EL (cell line): ENCODE measurements at places on chromosomes 6 and 20.

DNA sequence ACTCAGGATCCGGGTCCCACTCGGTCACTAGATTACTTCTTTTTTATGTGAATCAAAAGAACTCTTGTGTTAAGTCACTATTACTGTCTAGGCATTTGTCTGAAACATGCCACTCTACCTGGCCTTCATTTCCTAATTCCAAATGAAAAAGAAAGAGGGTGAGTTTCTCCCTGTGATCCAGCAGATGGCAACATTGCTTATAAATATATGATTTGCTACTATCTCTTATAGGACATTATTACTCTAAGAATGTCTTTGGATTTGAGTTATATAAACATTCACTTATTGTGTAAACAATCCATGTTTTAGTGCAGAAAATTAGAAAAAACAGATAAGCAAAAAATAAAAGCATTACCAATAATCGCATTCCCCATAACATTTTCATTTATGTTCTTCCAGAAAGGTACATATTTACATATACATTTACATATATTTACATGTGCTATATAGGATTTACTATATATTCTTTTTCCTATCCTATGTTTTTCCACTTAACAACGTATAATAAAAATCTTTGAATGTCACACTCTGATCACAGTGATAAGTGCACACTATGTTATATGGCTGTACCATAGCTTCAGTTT, 66.9 kb downstream of the FAXC start:
- peak; percentile 15 for DNase-seq

DNA sequence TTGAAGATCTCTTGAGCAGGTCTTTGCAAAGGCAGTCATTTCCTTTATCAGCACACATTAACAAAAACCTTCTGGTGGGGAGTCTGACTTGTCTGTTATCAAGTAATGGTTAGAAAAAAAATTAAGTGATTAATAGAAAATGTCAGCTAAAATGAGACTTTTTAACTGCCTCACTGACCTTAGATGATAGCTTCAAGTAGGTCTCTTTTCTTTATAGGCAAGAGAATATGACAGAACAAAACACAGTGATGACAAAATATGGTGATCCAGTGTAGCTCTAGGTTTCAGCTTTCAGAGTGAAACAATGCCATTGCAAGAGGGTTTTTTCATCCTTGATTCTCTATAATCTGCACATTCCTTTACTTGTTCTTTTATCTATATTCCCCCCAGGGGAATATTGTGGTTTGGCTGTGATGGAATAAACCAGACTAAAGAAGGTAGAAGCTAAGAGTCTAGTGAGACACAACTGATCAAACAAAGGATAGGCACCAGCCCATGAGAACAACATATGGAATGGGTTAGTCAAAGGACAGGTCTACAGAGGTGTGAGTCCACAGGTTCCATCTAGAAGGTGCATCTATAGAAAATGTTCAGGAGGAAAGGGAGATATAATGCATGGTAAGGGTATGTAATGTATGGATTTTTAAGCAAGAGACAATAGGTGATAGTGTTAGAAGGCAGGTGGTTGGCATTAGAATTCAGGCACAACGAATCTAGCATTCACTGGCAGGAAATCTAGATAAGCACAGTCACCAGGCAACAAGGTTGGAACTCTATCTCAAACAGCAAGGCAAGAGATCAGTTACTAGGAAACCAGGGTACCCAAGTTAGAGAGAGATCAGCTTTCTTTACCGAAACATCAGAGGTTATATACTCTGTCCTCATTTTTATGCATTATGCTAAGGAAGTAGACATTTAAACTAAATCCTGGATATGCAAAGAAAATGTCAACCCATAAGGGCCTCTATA, 228.9 kb upstream of the SMLR1 start:
- peak; percentile 54 for DNase-seq

GRCh38 chr6:140079328-140079727, 704.9 kb upstream of the CITED2 start:
- peak; percentile 47 for DNase-seq

DNA sequence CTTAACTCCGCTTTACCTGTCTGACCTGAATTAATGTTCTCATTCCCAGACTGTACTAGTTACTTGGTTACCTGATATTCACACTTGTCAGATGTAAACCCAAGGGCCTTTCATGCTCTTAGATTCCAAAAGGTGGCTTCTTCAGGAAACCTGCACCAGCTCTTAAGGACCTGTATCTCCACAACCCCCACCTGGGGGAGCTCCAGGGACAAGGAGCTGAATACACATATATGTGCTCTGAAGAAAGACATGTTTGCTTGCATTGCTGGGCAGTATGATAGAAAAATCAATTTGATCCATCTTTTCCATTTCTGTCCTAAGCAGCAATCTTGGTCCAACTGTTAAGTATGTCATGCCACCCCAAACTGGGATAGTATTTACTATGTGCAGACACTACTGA, 64.8 kb upstream of the POU3F2 start:
- DNase-seq, result no peak

GRCh38 chr6:107633680-107634323, 143.9 kb downstream of the SOBP start:
- no peak for DNase-seq

DNA sequence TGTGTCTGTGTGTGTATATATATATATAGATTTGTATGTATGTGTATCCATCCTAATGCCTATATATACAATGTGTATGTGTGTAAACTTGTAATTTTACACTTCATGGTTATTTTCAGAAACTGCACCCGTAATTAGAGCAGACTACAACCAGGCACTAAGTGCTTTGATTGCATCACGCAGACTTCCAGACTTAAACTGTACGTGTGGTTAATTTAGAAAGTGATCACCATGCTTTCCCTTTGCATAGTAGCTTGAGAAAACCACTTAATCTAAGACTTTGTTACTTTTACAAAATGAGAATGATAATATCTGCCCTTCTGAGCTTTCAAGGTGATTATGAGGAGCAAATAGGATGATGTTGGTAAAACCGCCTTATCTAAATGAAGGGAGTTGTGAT, 50.1 kb upstream of the E2F3 start:
- DNase-seq, result no peak

GRCh38 chr6:47767102-47767501, 14.7 kb upstream of the OPN5 start:
- no peak for DNase-seq

DNA sequence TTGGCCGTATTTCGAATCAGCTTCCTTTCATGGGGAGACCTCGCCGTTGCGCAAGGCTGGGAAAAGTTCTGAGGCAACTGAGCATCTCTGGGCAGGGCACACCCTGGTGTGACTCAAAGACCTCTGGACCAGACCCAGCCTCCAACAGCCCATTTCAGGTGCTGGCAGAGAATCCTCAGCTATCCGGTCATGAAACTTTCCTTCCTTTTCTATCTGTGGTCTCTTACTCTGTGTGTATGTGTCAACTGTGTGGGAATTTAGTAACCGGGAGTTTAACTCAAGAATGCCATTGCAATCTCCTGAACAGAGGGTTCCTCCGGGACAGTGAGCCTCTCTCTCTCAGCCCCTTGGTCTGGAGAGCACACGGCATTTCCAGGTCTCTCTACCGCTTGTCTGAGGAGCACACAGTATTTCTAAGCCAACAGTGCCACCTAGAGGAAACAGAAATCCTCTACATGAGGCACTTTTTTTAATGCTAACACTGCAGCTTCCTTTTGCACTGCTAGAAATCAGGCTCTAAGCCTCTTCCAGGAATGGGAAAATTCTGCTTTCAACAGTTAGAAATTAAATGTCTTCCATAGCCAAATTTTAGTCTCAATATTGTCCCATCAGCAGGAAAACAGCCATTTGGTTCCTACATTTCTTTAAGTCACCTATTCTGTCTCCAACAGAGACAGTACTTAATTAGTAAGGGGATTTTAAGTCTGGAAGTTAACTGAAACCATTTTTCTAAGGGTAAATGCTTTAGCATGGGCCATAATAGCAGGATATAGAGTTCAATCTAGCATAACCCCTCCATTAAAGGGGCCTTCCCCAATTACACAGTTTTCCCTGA, 32.7 kb downstream of the PLN start:
- DNase-seq, result peak; percentile 74

GRCh38 chr6:135581211-135581610, 83.7 kb upstream of the AHI1 start:
- no peak for DNase-seq

- DNase-seq, result peak; percentile 86
Observed at GRCh38 chr20:58555078-58555765, 40.0 kb upstream of the APCDD1L start.

GRCh38 chr6:6841571-6841970, 253.1 kb downstream of the LY86 start:
- no peak for DNase-seq

GRCh38 chr6:53795340-53795701, 516 bp downstream of the LRRC1 start:
- DNase-seq, result peak; percentile 26

DNA sequence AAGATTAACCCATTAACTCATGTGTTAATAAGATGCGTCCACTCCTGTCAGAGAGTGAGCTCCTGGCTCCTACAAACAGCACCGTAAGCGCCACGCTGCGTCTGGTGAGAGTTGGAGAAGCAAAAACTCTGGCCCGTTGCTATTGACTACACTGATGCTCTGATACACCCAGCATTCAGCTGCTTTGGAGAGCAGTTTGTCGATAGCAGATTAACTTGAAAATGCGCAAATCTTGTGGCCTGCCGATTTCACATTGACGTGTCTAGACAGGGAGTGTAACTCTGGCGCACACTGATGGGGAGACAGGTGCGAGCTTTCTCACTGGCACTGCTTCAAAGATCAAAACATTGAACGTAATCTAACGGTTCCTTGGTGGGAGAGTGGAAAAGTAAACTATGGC, 151.7 kb upstream of the RPS6KA2 start:
- no peak for DNase-seq

GRCh38 chr6:46638650-46639049, 14.0 kb downstream of the CYP39A1 start:
- DNase-seq, result no peak

- DNase-seq, result no peak
Observed at GRCh38 chr20:49781676-49782075, 31.0 kb upstream of the SLC9A8 start.
